ENCODE measurements at places on chromosomes 11 and 22. TPM values are rescaled to one million over a fixed set of nuclear protein-coding genes. Genes with fewer than 3 reads are reported as not detected.

DNA sequence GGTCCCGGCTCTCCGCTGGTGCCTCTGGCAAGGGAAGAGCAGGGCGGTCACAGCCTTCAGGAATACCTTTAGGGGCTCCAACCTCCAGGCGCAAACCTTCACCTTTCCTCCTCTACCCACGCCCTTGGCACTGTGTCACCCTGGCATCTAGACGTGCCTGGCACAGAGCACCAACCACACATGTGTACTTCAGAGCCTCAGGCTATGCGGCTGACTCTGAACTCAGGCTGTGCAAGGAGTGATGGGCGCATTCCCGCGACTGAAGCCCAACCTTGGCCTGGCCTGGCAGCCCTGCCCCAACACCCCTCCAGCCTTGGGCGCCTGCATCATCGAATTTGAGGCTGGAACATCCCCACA, 11.4 kb downstream of the SCARF2 start:
- DNase-seq: no peak

GRCh38 chr11:113518716-113519495, 43.7 kb upstream of the DRD2 start:
- DNase-seq: no peak

GRCh38 chr22:47369020-47369419, 606.6 kb downstream of the TBC1D22A start:
- no peak for DNase-seq

DNA sequence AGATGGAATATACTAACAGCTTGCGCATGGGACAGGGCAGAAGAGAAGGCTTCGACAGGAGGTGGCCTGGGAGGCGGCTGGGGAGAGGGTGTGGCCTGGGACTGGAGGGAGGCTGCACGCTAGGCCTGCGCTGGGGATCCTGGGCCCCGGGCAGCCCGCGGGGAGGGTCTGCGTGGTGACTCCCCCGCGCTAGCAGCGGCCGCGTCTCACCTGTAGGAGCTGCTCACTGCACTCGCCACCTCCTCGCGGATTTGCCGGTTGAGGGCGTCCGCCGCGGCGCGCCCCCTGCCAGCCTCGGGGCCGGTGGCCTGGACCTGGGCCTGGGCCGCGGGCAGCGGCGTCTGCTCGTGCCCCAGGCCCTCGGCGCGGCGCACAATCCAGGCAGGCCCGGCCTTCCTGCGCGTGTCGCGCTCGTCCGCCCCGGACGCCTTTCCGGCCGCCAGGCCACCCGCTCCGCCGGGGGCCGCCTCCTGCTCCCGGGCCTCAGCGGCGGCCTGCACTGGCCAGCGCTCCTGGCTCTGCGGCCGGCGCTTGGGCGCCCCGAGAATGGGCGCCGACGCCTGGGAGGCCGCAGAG, 1.5 kb downstream of the MAP6 start:
- DNase-seq: peak; percentile 29

GRCh38 chr11:35919244-35919643, 24.6 kb upstream of the LDLRAD3 start:
- DNase-seq: no peak

- peak; percentile 22 for DNase-seq
Observed at GRCh38 chr11:100340466-100341319, 346.4 kb upstream of the ARHGAP42 start.

CNIH2 gene
- polyA plus RNA-seq: 5.4 TPM

MAPK8IP2 gene
- 0.83 TPM for polyA plus RNA-seq

UPB1 gene
- polyA plus RNA-seq: 1.1 TPM

PKNOX2 gene
- 13.9 TPM for polyA plus RNA-seq

Data from left kidney (tissue), 8 donors.